GM04504 (cell line): ENCODE measurements at places on chromosomes 3 and 15.

DNA sequence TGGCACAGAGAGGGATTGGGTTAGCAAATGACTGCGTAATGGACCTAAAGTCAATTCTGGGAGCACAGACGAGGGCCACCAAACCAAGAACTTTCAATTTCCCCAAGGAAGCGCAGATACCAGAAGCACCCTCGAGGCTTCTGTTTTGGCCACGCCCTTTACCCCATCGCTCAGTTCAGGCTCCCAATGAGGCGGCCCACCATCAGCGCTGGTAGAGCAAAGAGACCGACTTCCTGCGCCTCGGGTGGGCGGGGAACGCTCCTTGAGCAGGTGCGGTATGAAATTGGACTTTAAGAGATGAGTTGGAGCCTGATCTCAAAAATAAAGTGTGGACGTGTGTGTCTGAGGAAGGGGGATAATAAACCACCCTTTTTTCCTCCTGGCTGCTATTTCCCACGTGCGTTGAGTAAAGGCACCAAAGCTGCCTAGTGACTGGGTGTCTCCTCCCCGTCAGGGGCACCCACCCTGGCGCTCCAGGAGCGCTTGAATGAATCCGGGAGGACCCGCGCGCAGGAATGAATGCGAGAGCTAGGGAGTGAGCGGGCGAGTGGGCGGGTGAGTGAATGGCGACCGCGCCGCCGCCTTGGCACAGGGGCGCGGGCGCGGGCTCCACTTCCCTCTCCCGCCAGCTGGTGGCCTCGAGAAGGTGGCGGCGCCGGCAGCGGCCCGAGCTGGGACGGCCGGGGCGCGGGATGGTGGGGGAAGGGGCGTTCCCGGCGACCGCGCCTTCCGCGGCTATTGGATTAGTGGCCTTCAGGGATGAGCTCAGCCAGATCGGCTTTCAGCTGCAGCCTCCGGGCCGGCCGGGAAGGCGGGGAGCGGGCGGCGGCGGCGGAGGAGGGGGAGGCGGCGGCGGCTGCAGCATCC, at the start of gene SPSB4:
SPSB4 (plus strand) TSS at position 772 of the 867 bp plus-strand sequence. CDS start 14,758 bp downstream, outside the sequence.
- peak; percentile 9 for DNase-seq

DNA sequence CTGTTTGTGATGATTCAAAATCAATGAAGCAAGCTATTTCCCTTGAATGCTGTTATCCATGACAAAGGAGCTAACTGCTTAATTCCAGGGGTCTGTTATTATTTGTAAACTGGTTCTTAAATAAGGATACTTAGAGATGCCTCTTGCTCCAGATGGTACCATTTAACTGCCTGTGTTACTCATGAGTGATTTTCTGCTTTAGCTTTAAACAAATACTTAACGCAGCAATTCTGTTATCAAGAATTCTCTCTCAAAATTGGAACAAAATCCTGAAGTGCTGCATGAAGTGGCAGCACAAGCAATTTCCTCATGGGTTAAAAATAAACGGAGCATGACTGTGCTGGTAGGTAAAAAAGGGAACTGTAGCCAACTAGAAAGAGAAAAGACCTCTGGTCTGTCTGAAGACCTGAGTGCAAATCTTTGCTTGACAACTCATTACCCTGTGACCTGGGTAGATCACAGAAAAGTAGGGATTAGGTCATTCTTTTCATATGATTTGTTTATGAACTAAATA, 62.5 kb upstream of the GBE1 start:
- no peak for DNase-seq

GRCh38 chr3:188974856-188975599, 196.7 kb upstream of the TPRG1 start:
- DNase-seq = peak; percentile 48

- DNase-seq = no peak
Observed at GRCh38 chr3:44926172-44926571, 49.8 kb downstream of the ZDHHC3 start.

DNA sequence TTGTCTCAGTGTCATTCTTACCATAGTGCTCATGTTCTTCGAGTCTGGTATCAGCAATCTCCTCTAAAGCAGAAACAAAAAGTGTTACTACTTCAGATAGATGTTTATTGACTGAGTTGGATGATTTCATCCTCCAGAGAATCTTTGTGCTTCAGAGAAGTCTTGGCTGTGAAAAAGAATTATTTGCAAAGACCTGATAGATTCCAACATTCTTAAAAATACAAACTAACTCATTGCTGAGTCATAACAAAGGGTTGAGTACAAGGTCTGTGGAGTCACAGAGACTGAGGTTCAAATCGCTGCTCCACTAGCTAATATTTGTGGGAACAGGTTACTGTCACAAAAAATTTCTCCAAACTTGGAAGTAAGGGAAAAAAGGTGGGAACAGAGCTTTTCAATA, 9.0 kb upstream of the STRIT1 start:
- DNase-seq = no peak

- no peak for DNase-seq
Observed at GRCh38 chr15:45534821-45535220, 12.3 kb upstream of the SLC30A4 start.

DNA sequence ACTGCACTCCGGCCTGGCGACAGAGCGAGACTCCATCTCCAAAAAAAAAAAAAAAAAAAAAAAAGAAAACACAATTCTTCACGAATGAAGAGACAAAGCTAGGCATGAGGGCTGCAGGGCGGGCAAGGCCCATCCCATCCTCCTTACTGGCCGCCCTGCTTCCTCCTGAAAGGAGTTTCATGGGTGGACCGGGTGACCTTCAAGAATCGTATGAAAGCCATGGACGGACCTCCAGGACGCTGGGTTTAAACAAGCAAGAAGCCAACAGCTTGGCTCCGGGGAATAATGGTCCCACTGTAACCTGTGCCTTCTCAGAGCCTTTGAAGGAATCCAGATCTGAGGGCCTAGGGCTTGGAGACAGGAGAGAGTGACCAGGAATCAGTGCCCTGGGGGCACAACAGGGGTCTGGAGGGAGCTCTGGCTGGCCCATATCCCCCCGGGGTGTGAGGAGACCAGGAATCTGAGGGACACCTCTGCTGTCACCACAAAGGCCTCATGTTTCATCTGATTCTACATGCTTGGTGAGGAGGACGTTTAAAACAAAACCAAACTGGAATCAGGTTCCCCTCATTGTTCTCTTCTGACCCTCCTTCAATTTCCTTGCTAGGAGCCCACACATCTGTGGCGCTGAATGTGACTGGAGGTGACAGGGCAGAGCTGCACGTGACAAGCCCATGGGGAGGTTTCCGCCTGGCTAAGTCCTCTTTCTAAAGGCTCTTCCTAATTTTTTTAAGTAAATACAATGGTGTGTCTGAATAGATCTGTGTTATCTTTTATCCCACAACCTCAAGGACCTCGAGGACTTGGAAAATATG, 46.1 kb downstream of the WHAMM start:
- no peak for DNase-seq

- DNase-seq = no peak
Observed at GRCh38 chr3:27680517-27681246, 41.4 kb downstream of the EOMES start.

DNA sequence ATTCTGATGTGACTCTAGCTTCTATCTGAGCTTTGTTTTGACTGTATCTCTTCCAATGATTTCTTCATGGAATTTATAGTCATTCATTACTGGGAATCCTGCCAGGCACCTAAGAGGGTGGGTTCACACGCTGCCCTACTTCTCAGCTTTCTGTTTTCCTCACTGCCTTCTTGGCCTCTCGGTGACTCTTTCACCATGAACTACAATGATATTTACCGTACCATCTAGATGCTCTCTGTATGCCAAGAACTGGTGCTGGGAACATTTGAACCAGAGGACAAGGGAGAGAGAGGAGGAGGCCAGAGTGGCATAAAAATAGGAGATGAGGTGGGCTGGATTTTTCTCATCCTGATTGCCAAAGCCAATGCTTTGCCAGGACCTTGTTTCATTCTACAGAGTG, 280.0 kb upstream of the P2RY1 start:
- no peak for DNase-seq

- no peak for DNase-seq
Observed at GRCh38 chr3:20182206-20182605, 3.8 kb downstream of the SGO1 start.
